ENCODE measurements at places on chromosomes 1 and 21.

DNA sequence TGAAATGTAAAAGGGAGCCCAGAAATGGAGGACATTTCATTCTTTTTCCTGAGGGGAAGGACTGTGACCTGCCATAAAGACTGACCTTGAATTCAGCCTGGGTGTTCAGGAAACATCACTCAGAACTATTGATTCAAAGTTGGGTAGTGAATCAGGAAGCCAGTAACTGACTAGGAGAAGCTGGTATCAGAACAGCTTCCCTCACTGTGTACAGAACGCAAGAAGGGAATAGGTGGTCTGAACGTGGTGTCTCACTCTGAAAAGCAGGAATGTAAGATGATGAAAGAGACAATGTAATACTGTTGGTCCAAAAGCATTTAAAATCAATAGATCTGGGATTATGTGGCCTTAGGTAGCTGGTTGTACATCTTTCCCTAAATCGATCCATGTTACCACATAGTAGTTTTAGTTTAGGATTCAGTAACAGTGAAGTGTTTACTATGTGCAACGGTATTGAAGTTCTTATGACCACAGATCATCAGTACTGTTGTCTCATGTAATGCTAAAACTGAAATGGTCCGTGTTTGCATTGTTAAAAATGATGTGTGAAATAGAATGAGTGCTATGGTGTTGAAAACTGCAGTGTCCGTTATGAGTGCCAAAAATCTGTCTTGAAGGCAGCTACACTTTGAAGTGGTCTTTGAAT lies 2.9 kb downstream of the RGS2 start:
- DNase-seq = no peak

GRCh38 chr1:18108299-18109057 lies 880 bp downstream of the IGSF21 start:
- no peak for DNase-seq

GRCh38 chr21:42160765-42161164 lies 58.2 kb upstream of the ABCG1 start:
- DNase-seq = no peak

GRCh38 chr1:42137766-42138165 lies 15.4 kb upstream of the GUCA2B start:
- no peak for DNase-seq

- DNase-seq = peak; percentile 36
These were observed 99.2 kb downstream of the C1orf21 start for GRCh38 chr1:184485751-184486723.

- DNase-seq = peak; percentile 47
These were observed 36.5 kb upstream of the TRAPPC10 start for GRCh38 chr21:43975469-43976098.

GRCh38 chr1:207941665-207942064 lies 30.7 kb upstream of the CD34 start:
- DNase-seq = no peak

DNA sequence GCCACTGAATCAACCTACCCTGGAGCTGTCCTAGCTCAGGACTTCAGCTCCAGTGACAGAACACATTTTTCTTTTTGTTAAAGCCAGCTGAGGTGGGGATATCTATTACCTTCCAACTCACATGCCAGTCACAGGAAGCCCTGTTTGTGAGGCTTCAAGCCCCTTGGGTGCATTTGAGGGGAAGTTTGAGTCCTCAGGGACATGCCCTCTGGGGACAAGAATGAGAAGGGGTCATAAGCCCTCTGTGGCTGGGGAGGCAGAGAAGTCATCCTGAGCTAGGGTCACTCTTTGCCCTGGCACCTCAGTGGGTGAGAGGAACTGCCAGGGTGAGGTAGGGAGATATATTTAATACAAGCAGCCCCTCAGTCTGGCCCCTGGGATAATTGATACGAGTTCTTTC lies 33.5 kb upstream of the CLDN14 start:
- DNase-seq = no peak

DNA sequence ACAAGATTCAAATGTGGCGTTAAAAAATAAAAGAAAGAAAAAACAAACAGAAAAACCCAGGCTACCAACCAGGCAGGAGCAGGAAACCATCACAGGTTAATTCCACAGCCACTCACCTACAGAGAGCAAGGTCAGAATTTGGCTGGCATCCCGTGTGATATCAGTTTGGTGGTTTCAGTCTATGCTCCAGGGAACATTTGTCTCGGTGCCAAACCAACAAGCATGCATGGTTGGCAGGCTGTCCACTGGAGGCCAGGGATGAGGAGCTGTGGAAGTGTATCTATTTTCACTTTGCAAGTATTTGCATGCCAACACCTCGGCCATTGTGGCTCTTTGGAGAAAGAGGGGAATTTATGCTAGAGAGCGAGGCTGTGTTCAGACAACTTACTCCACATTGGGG lies 53.1 kb upstream of the PROX1 start:
- no peak for DNase-seq

- DNase-seq = no peak
These were observed 6.7 kb downstream of the GRHL3 start for GRCh38 chr1:24325587-24326449.

GRCh38 chr1:31318146-31318545 lies 21.3 kb downstream of the ZCCHC17 start:
- no peak for DNase-seq

DNA sequence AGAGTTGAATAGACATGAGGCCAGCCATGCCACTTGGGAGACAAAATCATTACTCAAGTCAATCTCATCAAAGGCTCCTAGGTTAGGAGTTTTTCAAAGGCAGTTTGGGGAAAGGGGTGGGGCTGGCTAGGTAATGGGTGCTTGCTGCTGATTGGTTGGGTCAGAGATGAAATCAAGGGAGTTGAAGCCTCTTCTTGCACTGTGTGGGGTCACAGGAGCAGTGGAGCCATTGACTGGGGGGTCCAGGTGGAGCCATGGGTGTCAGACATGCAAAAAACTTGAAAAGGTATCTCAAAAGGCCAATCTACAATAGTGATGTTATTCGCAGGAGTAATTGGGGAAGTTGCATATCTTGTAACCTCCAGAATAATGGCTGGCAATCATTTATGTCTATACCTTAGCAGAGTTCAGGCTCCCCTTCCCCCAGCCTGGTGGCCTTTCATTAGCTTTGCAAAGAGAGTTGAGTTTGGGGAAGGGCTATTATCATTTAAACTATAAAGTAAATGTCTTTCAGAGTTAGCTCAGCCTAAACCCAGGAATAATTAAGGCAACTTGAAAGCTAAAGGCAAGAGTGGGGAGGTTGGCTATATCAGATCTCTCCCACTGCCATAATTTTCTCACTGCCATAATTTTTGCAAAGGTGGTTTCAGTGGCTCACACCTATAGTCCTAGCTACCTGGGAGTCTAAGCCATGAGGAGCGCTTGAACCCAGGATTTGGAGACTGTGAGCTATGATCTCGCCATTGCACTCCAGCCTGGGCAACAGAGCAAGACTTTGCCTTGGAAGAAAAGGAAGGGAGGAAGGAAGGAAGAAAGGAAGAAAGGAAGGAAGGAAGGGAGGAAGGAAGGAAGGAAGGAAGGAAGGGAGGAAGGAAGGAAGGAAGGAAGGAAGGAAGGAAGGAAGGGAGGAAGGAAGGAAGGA lies 7.8 kb upstream of the PINK1 start:
- DNase-seq = no peak

DNA sequence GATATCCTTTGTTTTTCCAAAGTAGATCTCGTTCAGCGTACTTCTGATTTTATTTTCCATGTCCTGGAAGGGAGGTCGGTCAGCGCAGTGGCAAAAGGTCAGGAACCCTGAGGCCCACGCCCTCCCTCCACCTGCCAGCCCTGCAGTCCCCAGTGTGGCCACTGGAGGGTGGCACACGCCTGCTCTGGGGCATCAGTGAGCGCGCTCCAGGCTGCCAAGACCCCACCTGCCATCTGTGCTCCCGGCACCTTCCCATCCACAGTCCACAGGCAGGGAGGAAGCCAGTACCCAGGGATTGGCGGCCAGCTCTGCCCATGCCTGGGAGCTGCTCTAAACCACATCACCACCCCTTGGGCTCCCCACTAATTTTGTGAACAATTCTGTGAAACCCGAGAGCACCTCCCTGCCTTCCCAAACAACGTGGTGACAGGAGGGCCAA lies 32.3 kb downstream of the SLC66A1 start:
- peak; percentile 22 for DNase-seq

- DNase-seq = no peak
These were observed 6.8 kb downstream of the NHLH1 start for GRCh38 chr1:160373696-160374095.

DNA sequence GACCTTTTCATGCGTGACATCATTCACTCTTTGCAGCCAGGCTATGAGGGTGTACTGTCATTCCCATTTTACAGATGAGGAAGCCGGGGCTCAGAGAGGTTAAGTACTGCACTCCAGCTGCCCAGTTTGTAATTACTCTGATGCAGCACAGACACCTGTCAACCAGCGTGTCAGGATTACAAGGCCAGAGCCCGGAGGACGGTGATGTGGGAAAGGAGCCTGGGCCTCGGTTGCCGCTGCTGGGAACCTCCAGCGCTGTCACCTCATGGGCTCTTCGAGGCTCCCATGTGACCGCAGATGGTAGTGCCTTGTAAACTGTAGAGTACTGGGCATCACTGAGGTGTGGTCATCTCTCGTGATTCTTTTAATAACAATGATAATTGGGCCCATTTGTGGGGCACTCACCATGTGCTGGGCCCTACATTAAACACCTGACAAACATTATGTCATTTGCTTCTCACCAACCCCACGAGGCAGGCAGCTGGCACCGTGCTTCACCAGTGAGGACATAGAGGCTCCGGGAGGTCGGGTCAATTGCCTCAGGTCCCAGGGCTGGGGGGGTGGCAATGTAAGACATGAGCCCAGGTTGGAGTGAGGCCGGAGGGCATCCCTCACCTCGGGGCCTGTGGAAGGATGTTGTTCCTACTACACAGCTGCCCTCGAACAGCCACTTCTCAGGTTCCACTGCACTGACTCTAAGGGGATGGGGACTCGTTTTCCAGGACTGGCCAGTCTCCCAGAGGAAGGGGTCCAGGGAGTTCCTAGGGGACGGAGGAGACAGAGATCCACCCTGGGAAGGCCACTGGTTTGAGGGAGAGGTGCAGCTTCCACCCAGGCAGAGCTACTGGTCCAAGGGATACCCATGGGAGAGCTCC lies 42.8 kb upstream of the PADI1 start:
- no peak for DNase-seq

DNA sequence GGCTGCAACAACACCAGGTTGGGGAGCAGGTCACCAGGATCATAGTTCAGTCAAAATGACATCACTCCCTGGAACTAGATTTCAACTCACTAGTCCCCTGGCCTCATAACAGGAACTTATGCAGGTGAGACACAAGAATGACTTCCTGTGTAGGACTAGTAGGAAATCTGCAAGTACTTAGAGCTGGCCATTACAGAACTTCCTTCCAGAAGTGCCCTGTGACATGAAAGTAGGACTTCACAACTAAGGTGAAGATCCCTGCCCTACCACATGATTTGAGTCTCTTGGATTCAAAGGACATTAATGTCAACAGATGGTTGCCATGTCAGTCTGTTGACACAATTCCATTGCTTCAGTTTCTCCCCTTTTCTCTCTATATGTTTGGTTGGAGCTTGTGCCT lies 223.1 kb downstream of the RPS6KC1 start:
- DNase-seq = no peak

DNA sequence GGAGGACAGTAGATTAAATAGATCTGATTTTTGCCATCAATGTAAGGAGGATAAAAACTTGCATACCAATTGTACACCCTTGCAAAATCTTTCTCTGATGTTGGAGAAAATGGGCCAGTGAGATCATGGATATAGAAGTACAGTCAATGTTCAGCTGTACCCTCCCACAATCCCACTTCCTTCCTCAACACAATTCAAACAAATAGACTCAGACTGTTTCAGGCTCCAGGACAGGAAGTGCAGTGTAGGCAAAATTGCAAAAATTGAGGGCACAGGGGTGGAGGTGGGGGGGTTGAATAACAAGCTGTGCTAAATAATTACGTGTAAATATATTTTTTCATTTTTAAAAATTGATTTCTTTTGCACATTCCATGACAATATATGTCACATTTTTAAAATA lies 3.9 kb upstream of the IFI44 start:
- no peak for DNase-seq

DNA sequence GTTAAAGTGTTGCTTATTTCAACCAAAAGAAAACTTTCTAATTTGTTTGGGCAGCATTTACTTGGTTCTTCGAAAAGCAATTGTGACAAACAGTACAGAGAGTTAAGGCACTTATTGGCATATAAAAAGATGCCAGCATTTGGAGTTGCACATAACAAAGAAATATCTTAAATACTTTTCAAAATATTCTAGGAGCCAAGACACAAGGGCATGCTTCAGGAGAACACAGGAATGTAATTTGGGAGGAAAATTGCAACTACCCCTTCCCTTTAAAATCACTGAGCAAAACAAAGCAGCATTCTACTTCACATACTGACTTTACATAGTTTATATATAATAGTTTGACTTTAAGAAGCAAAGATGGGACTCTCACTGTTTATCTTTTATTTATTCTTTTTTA lies 4.6 kb upstream of the TIE1 start:
- DNase-seq = no peak

DNA sequence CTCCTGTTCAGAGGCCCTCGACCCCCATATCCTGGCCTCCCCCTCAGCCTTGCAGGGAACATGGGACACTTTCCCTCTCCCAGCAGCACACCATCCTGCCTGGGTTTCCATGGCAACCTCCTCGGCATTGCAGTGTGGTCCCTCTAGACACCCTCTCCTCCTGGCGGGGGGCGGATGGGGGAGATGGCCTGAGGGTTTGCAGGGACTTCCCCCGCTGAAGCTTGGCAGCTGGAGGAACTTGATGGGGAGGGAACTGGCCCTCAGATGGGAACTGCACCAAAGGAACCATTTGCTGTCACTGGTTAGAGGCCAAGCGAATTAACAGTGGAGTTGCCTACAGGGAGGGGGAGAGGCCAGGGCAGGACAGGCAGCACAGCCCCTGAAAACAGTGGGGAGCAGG lies 28.7 kb downstream of the RIMS3 start:
- DNase-seq = no peak

DNA sequence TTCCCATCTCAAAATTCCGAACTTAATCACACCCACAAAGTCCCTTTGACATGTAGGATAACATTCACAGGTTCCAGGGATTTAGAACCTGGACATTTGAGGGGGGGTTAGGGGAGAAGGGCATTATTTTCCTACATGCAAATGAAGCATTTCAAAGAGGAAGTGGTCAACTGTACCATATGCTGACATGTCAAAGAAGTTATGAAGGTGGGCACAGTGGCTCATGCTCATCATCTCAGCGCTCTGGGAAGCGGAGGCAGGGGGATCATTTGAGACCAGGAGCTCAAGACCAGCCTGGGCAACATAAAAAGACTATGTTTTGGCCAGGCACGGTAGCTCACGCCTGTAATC lies 35.7 kb downstream of the PTP4A2 start:
- DNase-seq = no peak

Data from fibroblast of upper back skin (primary cell).